Smooth muscle cell of the pulmonary artery (primary cell): ENCODE measurements at places on chromosomes 6 and 20. TPM values are rescaled to one million over a fixed set of nuclear protein-coding genes. Genes with fewer than 3 reads are reported as not detected.

BACH2 gene
- 0.07 and 0.17 TPM in 2 replicates for total RNA-seq

MYB gene
- 0.33 and 0.40 TPM in 2 replicates for total RNA-seq

BFSP1 gene
- total RNA-seq = 1.3 and 1.6 TPM in 2 replicates

FABP7 gene
- not detected in 2 replicates for total RNA-seq
